ENCODE measurements at places on chromosomes 13 and 19. TPM values are rescaled to one million over a fixed set of nuclear protein-coding genes. Genes with fewer than 3 reads are reported as not detected.

DNA sequence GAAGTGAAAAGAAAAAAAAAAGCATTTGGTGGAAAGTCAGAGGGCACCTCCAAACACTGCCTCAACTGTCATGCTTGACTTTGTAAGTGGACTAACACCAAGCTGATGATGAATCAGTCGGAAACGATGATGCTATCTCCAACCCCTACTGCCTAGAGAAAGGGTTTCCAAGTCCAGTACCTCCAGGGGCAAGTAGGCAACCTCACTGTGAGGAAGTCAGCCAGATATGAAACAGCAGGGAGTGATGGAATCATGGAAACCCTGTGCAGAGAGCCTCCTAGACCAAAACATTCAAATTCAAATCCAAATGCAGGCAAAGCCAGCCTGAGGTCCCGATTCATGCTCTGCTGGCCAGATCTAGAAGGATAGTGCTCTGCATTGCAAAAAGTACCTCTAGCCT lies 100.9 kb upstream of the SERP2 start:
- H3K4me3 ChIP-seq = no peak overlapping the region
- peak overlapping the region; percentile 81 for H3K27ac ChIP-seq
- no peaks in the 10 kb centered on the region for H3K36me3 ChIP-seq

DNA sequence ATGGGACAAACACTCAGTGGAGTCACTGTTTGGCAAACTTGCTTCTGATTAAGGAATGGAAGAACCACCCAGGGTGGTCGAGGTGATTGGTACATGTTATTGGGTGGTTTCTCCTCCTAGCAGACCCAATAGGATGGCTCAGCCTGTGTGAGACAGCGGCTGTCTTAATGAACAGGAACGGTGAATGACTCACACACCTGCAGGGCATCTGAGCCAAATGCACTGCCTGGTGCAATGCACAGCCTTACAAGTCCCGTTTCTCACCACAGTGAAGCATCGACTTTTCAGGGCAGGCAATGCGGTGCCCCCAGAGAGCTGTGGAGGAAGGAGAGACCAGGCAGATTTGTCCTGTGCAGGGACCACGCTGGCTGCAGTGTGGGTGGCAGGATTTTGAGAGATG lies 238.5 kb downstream of the FGF9 start:
- no peak for DNase-seq
- no peaks in the 10 kb centered on the region for H3K27me3 ChIP-seq
- H3K4me1 ChIP-seq = no peaks in the 10 kb centered on the region
- no peak overlapping the region for H3K27ac ChIP-seq
- H3K36me3 ChIP-seq = no peaks in the 10 kb centered on the region

- no peak for DNase-seq
- H3K27ac ChIP-seq = no peak overlapping the region
- H3K36me3 ChIP-seq = no peaks in the 10 kb centered on the region
- H3K4me1 ChIP-seq = no peaks in the 10 kb centered on the region
- no peak overlapping the region for H3K4me3 ChIP-seq
These were observed 23.6 kb upstream of the CCDC124 start for GRCh38 chr19:17909003-17909732.

DNA sequence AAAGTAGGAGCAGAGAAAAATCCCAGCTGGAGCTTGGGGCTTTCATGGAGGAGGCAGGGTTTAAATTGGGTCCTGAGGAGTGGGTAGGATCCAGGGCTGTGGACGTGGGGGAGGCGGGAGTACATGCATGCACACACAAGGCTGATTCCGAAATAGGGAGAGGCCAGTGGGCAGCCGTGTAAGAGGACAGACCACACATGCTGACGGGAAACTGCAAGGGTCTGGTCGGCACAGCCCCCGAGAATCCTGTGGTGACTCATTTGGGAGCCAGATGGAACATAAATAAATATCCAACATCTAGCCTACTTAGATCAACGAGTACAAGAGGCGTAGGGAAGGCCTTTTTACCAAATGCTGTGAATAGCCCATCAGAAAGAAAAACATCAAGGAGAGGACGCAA lies 216.3 kb upstream of the ZNF507 start:
- no peaks in the 10 kb centered on the region for H3K4me1 ChIP-seq
- no peaks in the 10 kb centered on the region for H3K27me3 ChIP-seq
- H3K4me3 ChIP-seq = no peak overlapping the region
- DNase-seq = no peak
- no peaks in the 10 kb centered on the region for H3K36me3 ChIP-seq

DNA sequence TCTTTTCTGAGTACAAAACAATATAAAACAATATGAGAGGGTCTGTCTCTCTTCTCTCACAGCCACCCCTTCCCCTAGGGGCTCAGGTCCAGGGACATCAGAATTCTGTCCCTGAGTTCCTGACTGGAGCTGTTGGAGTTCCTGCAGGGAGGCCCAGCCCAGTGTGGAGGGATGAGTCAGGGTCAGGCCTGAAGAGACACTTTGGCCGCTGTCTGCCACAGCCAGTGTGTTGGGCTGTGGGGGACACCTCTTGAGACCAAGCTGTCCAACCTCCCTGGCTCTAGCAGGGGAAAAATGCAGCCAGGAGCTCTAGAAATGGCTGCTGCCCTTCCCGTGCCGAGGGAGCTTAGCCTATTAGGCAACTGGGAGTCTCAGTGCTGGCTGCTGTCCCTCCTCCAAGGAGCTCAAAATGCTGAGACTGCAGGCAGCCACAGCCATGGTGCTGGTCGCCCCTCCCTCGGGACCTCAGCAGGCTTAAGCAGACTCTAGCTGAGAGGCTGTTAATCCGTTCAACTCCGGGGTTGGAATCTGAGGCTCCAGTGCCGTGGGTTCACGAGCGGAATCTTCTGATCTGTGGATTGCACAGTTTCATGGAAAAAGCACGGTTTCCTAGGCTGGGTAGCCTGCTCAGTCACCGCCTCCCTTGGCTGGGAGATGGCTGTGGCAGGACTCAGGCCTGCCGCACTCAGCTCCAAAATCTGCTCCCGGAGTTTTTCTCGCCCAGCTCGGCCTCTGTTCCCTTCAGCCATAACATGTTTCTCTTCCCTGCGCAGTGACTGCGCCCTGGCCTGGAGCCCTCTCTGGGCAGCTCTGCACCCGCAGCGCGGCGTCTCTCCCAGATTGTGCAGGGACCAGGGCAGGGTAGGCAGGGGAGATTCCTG lies 3.8 kb upstream of the ZNF626 start:
- H3K27ac ChIP-seq = peak overlapping the region; percentile 39
- no peak for DNase-seq
- no peaks in the 10 kb centered on the region for H3K36me3 ChIP-seq
- H3K4me3 ChIP-seq = peak overlapping the region; percentile 13
- H3K4me1 ChIP-seq = peaks cover 5% of the 10 kb centered on the region
- H3K27me3 ChIP-seq = no peaks in the 10 kb centered on the region

- no peak for DNase-seq
- H3K4me3 ChIP-seq = no peak overlapping the region
- H3K36me3 ChIP-seq = no peaks in the 10 kb centered on the region
- H3K27ac ChIP-seq = no peak overlapping the region
- H3K4me1 ChIP-seq = no peaks in the 10 kb centered on the region
- H3K27me3 ChIP-seq = no peaks in the 10 kb centered on the region
These were observed 7.6 kb downstream of the KCNN1 start for GRCh38 chr19:17974551-17974950.

- peaks cover 26% of the 10 kb centered on the region for H3K27me3 ChIP-seq
- no peak overlapping the region for H3K4me3 ChIP-seq
- no peak for DNase-seq
- peaks cover 23% of the 10 kb centered on the region for H3K4me1 ChIP-seq
- no peak overlapping the region for H3K27ac ChIP-seq
These were observed 4.4 kb downstream of the CCDC61 start for GRCh38 chr19:45999653-46000121.

DNA sequence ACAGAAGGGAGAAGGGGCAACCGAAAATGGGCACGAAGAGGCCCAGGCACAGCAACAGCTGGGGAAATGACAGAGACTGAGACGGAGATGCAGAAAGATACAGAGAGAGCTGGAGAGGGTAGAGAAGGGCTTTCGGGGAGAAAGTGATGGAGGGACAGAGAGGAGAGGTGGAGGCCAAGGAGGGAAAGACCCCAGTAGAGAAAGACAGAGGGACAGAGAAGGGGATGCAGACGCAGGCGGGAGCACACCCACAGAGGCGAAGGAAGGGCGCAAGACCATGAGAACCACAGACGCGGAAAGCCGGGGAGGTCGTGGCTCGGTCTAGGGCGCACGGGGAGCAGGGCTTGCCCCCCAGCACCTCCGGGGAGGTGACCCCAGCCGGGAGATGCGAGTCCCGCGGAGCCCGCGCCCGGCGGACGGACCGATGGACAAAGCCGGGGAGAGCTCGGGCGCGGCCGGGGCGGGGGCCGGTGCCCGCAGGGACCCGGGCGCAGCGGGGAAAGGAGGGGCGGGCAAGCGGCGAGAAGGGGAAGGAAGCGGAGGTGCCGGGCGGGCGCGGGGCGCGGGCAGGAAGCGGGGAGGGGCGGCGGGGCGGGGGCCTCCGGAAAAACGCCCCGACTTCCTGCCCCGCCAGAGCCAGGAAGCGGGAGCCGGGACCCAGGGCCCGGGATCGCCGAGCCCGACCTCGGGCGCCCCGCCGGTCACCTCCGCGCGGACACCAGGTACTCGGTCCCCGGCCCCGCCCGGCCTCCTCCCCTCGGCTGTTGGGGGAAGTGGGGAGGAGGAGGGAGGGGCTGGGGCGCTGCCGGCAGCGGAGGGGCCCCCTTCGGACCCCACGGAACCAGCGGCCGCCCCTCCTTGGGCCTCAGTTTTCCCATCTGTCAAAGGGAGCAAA lies at the start of gene ARHGEF1:
ARHGEF1 (plus strand) TSS at position 617 of the 895 bp plus-strand sequence. CDS start 4,899 bp downstream, outside the sequence.
- DNase-seq = peak; percentile 76
- no peaks in the 10 kb centered on the region for H3K27me3 ChIP-seq
- peak within 1 kb of the TSS; percentile 81 for H3K4me3 ChIP-seq
- H3K36me3 ChIP-seq = no peaks in the 10 kb centered on the region
- H3K4me1 ChIP-seq = peaks cover 38% of the 10 kb centered on the region
- peak within 1 kb of the TSS; percentile 86 for H3K27ac ChIP-seq

DNA sequence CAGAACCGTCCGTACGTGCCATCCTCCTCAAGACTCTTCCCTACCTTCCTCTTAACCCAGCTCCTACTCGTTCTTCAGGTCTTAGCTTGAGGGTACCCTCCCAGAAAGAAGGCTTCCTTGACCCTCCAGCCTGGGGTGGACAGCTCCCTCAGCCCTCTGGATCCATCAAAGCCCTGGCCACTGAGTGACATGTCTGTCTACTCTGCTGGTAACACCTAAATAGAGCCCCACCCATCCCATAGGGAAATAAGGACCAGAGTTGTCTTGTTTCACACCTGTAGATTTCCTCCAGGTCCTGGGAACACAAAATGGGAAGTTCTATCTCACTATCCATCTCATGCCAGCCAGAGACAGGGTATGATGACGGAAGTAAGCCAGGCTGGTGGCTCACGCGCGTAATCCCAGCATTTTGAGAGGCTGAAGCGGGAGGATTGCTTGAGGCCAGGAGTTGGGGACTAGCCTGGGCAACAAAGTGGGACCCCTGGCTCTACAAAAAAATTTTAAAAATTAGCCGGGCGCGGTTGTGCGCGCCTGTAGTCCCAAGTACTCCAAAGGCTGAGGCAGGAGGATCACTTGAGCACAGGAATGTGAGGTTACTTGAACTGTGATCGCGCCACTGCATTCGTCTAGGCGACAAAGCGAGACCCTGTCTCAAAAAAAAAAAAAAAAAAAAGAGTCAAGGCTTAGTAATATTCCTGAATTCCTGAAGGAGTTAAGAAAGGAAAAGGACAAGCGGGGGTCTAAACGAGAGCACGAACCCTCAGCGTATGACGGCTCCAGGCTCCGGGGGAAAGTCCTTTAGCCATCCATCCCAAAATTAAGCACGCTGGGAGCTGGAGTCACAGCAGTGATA lies 566 bp upstream of the CCDC97 start:
- DNase-seq = no peak
- H3K27me3 ChIP-seq = no peaks in the 10 kb centered on the region
- H3K36me3 ChIP-seq = peaks cover 32% of the 10 kb centered on the region
- peak overlapping the region; percentile 74 for H3K4me3 ChIP-seq
- no peaks in the 10 kb centered on the region for H3K4me1 ChIP-seq

- no peaks in the 10 kb centered on the region for H3K27me3 ChIP-seq
- H3K4me3 ChIP-seq = no peak overlapping the region
- peaks cover 12% of the 10 kb centered on the region for H3K36me3 ChIP-seq
- H3K27ac ChIP-seq = peak overlapping the region; percentile 48
- no peak for DNase-seq
These were observed 6.3 kb downstream of the SH3GL1 start for GRCh38 chr19:4393947-4394590.

MEIOSIN gene
- polyA plus RNA-seq = not detected

RFXANK gene
- 91.7 TPM for polyA plus RNA-seq

SMIM44 gene
- not detected for polyA plus RNA-seq

GPC5 gene
- polyA plus RNA-seq = 0.39 TPM

NDUFA3 gene
- polyA plus RNA-seq = 184 TPM
